ENCODE measurements at places on chromosomes 12 and 14.

- DNase-seq, result no peak
Observed at GRCh38 chr12:97038834-97039233, 131.8 kb downstream of the NEDD1 start.

GRCh38 chr14:69637503-69638031, 26.2 kb downstream of the SUSD6 start:
- no peak for DNase-seq

- no peak for DNase-seq
Observed at GRCh38 chr12:43105426-43105981, 446.5 kb downstream of the ADAMTS20 start.

DNA sequence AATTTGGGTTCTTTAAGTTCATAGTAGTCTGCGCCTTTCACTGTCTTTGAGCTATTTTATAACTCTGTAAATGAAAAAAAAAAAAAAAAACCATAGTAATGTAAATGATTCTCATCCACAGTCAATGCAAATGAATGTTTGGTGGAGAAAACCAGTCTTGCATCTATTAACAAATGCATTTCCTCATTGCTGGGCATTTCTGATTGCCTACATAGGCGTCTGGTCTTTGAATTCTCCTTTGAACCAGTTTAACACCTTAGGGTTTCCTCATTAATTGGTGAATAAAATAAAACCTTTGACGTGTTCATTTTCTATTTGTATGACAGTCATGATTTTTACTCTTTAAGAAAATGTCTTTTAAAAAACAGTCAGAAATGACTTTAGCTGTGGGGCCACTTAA, 114.8 kb downstream of the C12orf75 start:
- no peak for DNase-seq

DNA sequence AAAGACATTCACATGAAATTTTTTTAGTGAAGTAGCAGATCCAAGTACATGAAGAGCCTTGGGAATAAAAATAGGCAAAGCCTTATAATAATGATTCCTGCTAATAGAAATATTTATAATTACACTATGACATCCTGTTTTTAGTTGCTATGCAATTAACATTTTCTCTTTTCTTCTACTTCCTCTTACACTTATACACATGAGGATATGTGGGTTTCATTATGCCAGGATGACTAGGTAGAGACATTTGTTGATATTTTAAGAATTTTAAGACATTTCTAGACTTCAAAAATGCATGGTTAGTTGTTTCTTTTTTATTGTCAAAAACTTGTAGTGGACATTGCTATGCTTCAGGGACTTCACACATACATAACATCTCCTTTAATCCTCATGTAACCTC, 326.8 kb downstream of the SYT1 start:
- no peak for DNase-seq

DNA sequence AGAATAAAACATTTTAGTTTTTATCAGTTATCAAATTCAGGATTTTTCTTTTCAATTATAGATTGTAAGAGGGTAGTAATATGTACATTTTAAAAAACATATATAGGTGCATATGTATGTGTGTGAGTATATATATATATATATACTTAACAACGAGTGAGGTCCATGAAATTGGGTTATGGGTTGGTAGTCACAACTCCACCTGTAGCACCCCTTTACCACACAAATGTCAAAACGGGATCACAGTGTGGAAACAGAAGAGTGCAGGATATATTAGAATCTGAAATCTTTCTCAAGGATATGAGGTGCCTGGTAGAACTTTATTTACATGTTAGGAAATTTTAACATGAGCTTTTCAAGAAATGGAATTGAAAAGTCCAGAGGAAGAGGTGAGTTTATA, 31.3 kb downstream of the MIA2 start:
- no peak for DNase-seq

GRCh38 chr12:130357729-130358330, 20.1 kb downstream of the PIWIL1 start:
- DNase-seq, result no peak

- no peak for DNase-seq
Observed at GRCh38 chr14:59140106-59140843, 48.2 kb upstream of the DAAM1 start.

DNA sequence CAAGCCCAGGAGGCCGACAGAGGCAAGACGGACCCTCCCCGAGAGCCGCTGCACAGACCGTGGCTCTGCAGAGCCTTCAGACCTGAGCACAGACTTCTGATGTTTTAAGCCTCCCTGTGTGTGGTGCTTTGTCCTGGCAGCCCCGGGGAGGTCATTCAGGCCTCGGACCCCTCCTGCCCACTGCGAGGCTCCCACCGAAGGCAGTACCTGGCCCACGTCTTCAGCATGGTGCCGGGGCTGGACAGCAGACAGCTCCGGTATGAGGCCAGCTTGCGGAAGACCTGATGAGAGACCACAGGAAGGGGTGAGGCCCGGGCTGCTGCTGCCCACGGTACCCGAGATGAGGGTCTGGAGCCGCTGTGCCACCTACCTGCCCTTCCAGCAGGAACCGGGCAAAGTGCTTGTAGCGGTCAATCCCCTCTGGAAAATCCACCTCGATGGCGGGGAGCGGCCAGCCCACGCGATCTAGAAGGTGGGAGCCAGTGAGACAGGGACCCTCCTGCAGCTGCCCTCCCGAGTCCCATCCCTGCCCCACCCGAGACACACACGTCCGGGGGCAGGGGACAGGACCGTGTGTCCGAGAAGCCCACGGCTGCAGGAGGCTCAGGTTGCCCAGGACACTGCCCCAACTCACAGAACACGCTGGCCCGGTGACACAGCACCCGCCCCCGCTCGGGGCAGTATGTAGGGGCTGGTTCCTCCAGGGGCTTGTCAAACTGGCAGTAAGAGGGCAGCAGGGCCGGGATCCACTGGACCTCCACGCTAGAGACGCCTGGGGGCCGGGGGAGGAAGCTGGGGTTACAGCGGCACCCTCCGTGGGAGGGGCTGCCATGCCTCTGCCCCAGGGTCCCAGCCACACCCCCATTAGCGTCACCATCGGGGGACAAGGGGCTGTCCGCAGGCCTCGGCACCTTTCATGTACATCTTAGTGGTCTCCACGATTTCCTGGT, 35.6 kb upstream of the UBC start:
- no peak for DNase-seq

- DNase-seq, result no peak
Observed at GRCh38 chr12:123033392-123034021, 53.0 kb downstream of the ARL6IP4 start.

- no peak for DNase-seq
Observed at GRCh38 chr12:102372087-102372486, 108.3 kb downstream of the IGF1 start.

GRCh38 chr14:100546051-100546443, 41.2 kb downstream of the BEGAIN start:
- no peak for DNase-seq

DNA sequence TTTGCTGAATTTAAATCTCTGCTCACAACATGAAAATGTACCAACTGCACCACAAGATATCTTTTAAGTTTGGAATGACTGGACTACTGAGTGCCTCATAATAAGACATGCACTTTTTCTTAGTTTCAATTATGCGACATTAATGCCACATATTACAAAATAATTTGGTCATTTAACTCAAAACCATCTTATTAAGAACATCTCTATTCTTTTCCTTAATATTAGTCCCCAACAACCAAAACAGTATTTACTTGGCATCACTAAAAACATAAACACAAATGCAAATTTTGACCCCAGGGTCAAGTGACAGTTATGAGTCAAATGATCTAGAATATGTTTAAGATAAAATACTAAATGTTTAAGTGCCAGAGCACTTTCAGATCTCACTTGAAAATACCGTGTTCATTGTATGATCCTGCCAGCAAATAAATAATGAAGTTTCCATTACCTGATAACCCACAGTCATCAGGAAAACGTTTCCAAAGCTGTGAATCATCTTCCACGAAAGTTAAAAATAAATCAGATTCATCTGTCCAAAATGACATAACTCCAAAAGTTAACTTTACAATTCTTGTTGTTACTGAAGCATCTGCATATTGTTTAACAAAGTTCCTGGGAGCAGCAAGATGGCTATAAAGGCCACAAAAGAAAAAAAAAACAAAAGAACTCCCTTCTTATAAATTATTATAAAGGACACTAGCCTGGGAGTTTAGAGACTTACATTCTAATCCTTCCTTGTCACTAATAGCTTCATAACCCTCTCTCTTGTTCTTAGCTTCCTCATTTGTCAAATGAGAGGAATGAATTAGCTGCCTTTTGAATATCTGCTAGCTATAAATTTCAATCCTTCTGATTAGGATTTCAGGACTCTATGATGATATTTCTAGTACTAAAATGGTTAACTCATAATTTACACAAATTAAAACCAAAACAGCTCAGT, 30.5 kb upstream of the AP4S1 start:
- no peak for DNase-seq

DNA sequence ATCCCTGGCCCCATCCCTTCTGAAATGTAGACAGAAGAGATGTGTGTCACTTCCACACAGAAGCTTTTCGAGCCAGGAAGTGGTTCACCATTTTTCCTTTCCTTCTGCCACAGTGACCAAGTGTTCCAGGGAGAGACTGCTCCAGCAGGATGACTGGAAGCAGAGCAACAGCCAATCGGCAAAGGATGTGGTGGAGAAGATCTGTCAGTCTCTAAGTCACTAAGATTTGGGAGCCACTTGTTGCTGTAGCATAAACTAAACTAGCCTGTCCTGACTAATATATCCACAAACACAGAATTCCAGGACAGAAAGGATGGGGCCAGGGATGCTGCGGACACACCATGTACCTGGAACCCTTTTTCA, 42.9 kb downstream of the DUSP6 start:
- DNase-seq, result no peak

DNA sequence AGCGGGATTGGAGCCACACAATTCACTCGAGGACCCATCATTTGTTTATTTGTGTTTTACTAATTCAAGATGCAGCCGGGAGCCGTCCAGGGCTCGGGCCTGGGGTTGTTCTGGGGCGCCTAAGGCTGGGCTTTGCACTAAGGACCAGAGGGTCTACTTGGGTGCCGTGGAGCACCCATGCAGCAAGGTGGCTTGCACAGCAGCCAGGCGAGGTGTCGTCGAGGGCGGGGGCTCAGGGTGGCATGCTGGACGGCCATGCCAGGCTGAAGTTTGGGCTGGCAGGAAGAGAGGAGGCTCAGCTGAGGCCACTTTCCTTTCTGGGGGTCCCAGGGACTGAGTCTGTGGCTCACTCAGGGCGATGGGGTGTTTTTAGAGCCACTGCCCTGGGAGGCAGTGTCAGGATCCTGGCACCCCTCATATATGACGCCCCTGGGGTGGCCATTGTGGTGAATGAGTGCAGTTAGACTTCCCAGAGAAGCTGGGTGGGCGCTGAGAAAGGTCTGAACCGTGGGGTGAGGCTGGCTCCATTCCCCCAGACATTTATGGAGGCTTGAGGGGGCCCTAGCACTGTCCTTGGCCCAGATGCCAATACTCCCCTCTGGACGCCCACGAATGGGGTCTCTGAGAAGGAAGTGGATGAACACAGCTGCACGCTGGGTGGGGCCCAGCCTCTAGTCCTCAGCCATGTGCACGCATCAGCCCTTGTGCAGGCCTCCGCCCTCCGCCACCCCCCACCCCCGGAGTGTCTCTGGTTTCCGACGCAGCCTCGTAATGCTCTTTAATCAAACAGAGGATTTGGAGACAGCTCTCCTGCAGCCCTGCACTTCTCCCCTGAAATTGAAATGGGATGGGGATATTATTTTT, 11.3 kb downstream of the MEG3 start:
- no peak for DNase-seq

- DNase-seq, result no peak
Observed at GRCh38 chr12:10388624-10389413, 1.0 kb downstream of the KLRK1 start.

DNA sequence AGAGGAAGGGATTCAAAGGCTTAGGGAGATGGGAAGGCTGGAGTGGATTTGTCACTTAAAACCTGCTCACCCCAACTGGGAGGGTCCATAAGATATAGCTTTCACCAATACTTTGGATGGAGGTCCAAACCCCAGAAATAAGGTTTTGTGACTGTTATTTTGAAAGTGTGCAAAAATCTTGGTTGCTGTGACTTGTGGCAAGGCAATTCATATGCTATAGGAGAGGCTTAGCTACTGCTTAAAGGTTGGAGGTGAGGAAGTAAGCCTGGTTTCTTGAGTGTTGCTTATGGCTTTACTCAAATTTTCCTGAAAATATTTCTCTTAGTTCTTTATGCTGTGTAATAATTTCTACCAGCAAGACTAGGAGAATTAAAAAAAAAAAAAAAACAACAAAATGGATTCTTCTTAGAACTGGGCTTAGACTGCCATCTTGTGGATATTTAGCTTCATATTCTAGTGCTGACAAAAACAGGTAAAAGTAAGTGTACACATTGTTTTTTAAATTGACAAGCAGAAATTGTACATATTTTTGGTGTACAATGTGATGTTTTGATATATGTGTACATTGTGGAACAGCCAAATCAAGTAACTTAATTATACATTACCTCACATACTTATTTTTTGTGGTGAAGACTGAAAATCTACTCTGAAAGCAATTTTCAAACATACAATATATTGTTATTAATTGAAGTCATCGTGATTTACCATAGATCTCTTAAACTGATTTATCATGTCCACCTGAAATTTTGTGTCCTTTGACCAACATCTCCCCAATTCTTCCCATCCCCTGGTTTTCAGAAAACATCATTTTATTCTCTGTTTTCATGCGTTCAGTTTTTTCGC, 23.0 kb downstream of the PDE6H start:
- no peak for DNase-seq

DNA sequence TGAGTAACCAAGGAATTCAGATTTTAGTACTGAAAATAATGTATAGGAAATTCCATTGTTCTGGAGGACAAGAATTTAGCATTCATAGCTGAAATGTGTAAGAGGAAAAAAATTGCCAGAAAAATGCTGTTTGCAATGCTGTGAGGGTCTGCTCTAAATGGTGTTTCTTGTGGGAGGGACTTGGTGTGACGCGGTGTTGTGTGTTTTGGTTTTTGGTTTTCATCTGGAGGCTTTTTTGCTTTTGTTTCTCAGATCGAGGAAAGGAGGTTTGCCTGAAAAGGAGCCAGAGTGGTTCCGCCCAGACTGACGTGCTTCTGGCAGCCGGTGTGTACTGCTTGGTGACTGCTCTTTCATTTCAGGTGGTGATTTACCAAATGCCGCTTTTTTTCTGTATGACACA, 211.8 kb upstream of the HMGA2 start:
- no peak for DNase-seq

DNA sequence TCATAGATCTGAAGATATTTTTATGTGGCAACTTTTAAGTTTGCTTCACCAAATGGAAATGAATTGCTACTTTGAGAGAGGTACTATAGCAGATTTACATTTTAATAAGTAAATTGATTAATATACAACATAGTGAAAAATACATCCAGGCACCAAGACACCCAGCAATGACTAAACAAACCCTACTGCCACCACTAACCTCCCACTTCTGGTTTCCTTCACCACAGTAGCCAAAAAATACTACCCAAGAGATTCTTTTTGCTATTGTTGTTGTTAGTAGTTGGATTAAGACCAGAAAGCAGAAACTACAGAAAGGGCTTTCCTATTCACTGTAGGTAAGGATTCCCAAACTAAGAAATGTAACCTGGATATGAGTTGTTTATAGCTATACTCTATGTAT, 54.1 kb downstream of the COCH start:
- no peak for DNase-seq
